ENCODE measurements at places on chromosomes 5 and 9.
A peak's percentile ranks its signal among the peaks of the same experiment; 100 is the strongest.

DNA sequence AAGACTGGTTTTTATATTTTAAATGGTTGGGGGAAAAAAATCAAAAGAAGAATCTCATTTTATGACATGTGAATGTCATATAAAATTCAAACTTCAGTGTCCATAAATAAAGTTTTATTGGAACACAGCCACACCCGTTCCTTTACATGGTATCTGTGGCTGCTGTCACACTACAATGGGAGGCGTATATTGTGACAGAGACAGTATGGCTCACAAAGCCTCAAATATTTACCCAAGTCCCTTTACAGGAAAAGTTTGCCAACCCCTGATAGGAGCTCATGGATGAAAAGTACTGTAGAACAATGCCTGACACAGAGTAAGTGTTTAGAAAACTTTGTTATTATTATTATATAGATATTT lies 5.2 kb upstream of the DUSP1 start:
- DNase-seq, result no peak

- no peak for DNase-seq
Observed at GRCh38 chr5:7363067-7363677, 32.8 kb upstream of the ADCY2 start.

GRCh38 chr9:106632621-106633020 lies 230.3 kb upstream of the ZNF462 start:
- DNase-seq, result no peak

- DNase-seq, result peak; percentile 80
Observed at GRCh38 chr5:146878476-146879172, at the start of gene PPP2R2B. Gene PPP2R2B (minus strand): TSS chr5:146878757.

- no peak for DNase-seq
Observed at GRCh38 chr9:88852794-88853193, 138.5 kb upstream of the S1PR3 start.

DNA sequence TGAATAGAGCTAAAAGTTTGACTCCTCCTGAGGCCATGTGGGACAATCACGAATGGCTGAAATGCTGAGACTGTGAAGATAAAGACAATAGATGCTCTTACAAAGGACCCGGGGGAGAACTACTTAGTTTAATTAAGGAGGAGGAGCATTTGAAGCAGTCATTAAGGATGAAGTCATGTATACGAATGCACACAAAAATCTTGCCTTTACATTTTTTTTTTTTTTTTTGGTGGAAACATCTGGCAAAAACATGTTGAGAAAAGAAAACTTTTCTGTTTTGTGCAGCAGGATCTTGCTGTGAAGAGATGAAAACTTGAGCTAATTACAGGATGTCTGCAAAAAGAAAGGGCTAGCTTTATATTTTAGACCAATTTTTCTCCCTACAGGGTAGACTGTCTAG lies 42.3 kb upstream of the NR3C1 start:
- DNase-seq, result peak; percentile 42

DNA sequence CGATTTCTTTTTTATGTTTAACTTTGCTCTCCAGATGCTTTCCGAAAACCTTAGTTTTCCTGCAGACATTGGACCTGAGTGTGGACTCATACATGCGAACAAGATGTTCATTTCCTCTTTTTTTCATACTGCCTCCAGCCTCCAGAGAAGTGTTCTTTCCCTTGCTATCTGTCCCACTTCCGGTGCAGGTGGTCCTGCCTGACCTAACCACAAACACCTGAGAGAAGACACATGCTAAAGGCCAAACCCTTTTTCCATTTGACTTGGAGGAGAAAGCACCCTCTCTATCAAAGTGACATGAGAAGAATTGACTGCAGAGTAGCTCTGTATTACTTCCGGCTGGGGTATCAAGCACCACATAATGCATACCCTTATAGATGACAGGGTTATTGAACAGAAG lies 334.0 kb downstream of the ARHGEF28 start:
- no peak for DNase-seq

GRCh38 chr5:14663734-14664269 lies 716 bp upstream of the OTULIN start:
- DNase-seq, result no peak

- DNase-seq, result no peak
Observed at GRCh38 chr5:39857041-39857440, 432.3 kb upstream of the DAB2 start.

- DNase-seq, result no peak
Observed at GRCh38 chr9:133460405-133461175, 812 bp downstream of the CACFD1 start.

DNA sequence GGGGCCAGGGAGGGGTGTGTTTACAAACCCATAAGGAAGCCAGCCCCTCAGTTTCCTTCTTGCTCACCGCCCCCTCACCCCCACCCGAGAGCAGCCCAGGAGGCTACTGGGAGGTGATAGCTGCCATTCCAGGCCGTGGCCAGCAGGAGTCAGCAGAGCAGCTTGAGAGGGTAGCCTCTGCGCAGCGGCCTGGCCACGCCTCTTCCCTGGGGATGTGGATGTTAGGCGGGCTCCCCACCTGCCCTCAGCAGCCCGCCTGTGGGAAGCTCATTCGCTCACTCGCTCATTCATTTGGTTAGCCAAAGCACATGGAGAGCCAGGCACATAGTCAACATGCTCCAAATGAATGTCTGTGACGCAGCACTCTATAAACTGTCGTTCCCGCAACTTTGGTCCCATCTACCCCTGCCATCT lies 6.1 kb upstream of the DPM2 start:
- peak; percentile 93 for DNase-seq

DNA sequence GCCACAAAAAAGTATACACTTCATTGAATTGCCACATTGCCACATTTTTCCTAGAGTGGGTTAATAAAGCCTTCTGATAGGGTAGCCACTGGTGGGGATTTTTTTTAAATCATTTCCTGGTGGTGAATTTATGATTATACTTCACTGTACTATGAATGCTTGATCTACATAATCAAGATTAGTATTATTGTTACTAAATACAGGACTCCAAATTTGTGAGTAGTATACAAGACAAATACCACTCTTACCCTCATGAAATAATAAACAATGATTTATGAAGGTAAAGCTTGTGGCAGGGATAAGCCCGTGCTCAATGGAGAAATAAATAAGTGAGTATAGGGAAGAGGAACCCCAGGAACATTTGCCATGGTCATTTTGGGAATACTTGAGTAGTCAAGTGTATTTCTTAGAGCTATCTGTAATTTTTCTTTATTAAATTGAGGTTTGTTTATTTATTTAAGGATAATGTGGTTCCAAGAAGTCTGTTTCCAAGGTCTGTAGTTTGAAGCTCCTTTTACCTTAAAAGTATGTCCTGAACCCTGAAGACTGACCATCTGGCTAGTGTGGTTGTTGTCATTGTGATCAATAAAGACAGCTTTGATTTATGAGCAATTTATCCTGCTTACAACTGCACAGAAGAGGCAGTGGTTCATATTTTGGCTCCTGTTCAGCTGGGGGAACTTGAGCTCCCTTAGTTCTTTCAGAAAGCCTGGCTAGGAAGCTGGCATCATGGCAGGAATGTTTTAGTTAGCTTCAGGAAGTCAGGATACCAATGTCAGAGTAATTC lies 118.6 kb downstream of the ZSWIM6 start:
- no peak for DNase-seq

DNA sequence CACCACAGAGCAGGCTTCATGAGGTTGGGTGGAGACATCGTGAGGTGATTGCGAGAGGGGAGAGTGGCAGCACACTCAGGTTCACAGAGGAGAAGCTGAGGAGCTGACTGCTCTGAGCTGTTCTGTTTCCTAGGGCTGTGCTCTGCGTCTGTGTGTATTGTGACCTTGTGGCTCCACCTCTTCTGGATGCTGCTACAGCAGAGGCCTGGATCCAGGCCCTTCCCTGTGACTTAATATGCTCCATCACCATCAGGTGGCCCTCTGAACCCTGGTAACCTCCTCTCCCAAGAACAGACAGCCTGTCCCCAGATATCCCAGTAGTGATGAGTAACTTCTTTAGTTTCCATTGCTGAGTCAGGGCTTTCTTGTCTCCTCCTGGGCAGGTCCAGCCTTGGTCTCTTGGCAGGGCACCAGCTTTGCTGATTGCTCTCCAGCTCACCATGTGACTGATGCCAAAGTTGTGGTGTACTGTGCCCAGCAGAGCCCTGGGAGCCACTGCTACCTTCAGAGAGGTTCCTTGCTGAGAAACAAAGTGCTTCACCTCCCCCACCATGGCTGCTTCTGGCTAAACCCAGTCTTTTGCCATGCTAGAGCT lies 212.8 kb upstream of the CHD1 start:
- no peak for DNase-seq

GRCh38 chr5:179380211-179381035 lies 35.2 kb upstream of the ADAMTS2 start:
- DNase-seq, result peak; percentile 11

- no peak for DNase-seq
Observed at GRCh38 chr5:10295619-10296326, 11.9 kb downstream of the CMBL start.

DNA sequence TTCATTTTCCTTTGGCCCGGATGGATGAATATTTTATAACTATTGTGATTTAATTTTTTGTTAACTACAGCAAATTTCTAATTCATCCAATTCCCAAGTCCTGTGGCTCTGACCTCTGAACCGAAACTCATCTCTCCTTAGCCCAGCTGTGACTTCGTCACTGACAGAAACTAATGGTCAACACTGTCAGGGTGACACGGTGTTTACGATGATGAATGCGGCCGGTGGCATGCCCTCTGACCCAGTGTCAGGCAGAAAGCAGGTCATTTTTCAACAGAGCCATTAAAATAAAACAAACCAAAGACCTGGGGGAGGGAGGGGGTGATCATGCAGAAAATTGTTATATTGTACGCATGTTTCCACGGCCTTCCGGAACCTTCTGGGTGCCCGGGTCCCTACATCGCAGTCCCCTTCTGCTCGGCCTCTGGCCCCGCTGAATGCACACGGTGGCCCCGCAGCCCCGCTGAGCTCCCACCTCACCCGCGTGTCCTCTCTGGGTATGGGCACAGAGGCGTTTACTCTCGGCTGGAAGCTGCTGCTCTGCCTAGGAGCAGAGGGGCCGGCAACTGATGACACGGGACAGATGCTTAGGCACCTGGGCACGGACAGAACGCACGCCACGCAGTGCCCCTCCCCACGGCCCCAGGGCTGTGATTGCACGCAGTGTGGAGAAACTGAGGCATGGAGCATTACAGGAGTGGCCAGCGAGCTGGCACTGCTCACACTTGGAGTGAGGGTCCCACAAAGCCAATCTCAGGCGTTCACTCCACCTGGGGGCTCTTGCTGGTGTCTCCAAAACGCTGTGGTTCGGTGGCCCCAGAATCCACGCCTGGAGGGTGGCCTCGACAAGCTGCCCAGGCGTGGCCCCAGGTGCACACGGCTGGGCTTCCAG lies 8.1 kb downstream of the CCDC187 start:
- no peak for DNase-seq

DNA sequence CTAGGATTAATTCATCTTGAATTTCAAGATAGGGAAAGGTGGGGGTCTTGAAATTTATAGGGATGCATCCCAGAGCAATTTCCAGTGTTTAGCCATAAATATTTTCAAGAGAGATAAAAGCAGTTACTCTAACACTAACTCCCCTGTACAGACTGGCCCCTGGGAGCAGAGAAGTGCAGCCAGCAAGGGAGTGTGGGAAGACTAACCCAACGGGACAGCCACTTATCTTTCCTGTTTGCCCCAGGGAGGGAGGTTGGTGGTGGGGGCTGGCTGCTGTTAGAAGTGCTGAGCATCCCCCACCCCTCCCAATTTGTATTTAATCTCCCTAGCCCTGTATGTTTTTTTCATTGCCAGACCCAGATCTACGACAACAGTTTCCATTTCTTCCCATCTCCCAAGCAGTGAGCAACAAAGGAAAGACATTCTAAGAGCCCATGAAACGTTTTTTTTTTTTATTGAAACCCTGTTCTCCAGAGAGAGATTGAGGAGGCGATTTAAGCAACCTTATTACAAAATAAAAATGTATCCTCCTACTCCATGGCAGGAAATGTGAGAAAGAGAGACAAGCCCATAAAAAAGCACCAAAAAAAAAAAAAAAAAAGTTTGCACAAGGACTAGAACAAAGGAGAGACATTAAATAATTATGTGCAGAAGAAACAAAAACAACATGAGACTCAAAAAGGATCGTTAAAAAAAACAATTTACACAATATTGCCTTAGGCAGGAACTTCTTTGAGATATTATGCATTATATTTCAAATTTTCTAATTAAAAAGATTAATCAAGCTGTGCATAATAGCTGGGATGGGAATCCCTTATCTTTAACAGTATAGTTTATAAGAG lies 343.4 kb downstream of the ARHGEF28 start:
- DNase-seq, result no peak

- DNase-seq, result no peak
Observed at GRCh38 chr9:75175395-75175794, 87.1 kb downstream of the OSTF1 start.

DNA sequence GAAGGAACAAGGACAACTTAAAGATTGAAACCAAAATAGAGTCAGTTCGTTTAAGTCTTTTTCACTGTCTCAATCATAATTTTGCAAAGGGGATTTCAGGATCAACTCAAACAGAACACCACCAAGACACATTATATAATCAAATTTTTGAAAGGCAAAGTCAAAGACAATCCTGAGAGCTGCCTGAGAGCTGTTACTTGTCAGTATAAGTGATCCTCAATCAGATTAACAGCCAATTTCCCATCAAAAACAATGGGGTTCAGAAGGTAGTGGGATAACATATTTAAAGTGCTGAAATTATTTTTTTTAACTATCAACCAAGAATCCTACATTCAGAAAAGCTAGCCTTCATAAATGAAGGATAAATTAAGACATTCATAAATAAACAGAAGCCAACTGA lies 19.3 kb upstream of the ABO start:
- no peak for DNase-seq

DNA sequence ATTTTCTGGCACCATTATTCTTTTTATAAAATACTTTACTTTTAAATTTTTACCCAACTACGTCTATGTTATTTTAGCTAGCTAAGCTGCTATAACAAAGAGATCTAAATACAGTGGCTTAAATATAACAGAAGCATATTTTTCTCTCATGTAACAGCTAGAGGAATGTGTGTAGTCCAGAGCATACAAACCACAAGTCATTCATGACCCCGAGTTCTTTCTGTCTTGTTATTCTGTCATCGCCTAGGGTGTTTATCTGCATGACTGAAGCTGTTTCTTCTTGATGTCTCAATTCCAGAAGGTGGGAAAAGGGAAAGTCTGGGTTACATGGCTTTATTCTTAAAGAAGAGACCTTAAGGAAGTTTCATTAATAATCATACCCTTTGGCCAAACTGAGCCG lies 136.9 kb upstream of the RFX3 start:
- DNase-seq, result no peak

GRCh38 chr5:67010684-67011409 lies 185.8 kb downstream of the CD180 start:
- DNase-seq, result no peak

DNA sequence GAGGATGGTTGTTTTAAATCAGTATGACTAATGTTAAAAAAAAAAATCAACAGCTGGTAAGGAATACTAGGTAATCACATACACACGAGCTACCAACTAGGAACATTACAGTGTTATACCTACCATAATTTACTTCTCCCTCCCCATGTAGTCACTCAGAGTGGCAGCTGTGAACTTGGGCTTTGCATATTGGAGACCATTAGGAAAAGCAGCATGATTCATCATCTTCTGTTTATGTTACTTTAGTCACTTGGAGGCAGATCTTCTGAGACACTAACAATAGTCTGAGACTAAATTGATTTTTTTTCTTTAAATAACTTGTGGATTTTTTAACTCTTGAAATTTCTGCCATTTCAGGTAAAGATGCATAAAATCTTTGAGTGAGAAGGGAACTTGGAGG lies 141.5 kb upstream of the NR4A3 start:
- no peak for DNase-seq

Data from D341Med (cell line).